Cardiac ventricle fibroblast (primary cell): ENCODE measurements at places on chromosomes 6 and 20. TPM values are rescaled to one million over a fixed set of nuclear protein-coding genes. Genes with fewer than 3 reads are reported as not detected.

The LAMA2 gene
- total RNA-seq, result 550 and 573 TPM in 2 replicates

The HLA-DOA gene
- total RNA-seq, result 0.12 TPM in 1 of 2 replicates, not detected in the other

The RIN2 gene
- 38.9 and 40.7 TPM in 2 replicates for total RNA-seq

The WFDC5 gene
- total RNA-seq, result not detected in 2 replicates

The CLDN20 gene
- total RNA-seq, result not detected in 2 replicates

The MACROD2 gene
- total RNA-seq, result not detected in 2 replicates

The HAO1 gene
- not detected in 2 replicates for total RNA-seq

The AAR2 gene
- total RNA-seq, result 28.4 and 29.3 TPM in 2 replicates

The BPIFB2 gene
- not detected in 2 replicates for total RNA-seq

The ATXN1 gene
- total RNA-seq, result 12.7 and 21.5 TPM in 2 replicates

The PSMB8 gene
- total RNA-seq, result 44.7 and 54.2 TPM in 2 replicates

The TRIM15 gene
- total RNA-seq, result not detected in 2 replicates

The DYNLT1 gene
- total RNA-seq, result 66.3 and 82.2 TPM in 2 replicates

The FOXC1 gene
- total RNA-seq, result 4.3 and 4.7 TPM in 2 replicates

The TCP11 gene
- 0.39 TPM in 1 of 2 replicates, not detected in the other for total RNA-seq

The TTLL9 gene
- not detected in 2 replicates for total RNA-seq

The ULBP1 gene
- total RNA-seq, result 0.06 and 0.10 TPM in 2 replicates

The HEBP2 gene
- 29.8 and 39.9 TPM in 2 replicates for total RNA-seq

The OR2B6 gene
- total RNA-seq, result not detected in 2 replicates

The XKR7 gene
- total RNA-seq, result not detected in 2 replicates

The CALHM5 gene
- total RNA-seq, result 4.6 and 5.0 TPM in 2 replicates

The LTB gene
- not detected in 2 replicates for total RNA-seq

The HCK gene
- total RNA-seq, result not detected in 2 replicates

The SPTLC3 gene
- total RNA-seq, result 11.0 and 13.9 TPM in 2 replicates

The HLA-DRB1 gene
- 0.37 TPM in 1 of 2 replicates, not detected in the other for total RNA-seq

The BMP6 gene
- total RNA-seq, result 4.9 and 8.8 TPM in 2 replicates

The LINC00237 gene
- not detected in 2 replicates for total RNA-seq

The TFAP2D gene
- not detected in 2 replicates for total RNA-seq

The SLC22A3 gene
- total RNA-seq, result 4.5 and 6.3 TPM in 2 replicates

The EYA2 gene
- 0.49 and 1.6 TPM in 2 replicates for total RNA-seq

The CARMIL1 gene
- total RNA-seq, result 15.5 and 20.6 TPM in 2 replicates

The SLC17A1 gene
- not detected in 2 replicates for total RNA-seq

The CCN6 gene
- total RNA-seq, result not detected in 2 replicates

The PI16 gene
- total RNA-seq, result 0.12 TPM in 1 of 2 replicates, not detected in the other

The MEP1A gene
- total RNA-seq, result not detected in 2 replicates

The TRIM40 gene
- not detected in 2 replicates for total RNA-seq

The ARMH2 gene
- not detected in 2 replicates for total RNA-seq

The MUC21 gene
- not detected in 2 replicates for total RNA-seq

The ELOVL4 gene
- total RNA-seq, result 2.2 and 2.7 TPM in 2 replicates

The JAG1 gene
- 36.3 and 36.5 TPM in 2 replicates for total RNA-seq

The GATA5 gene
- not detected in 2 replicates for total RNA-seq

The BMP2 gene
- total RNA-seq, result 5.1 and 5.8 TPM in 2 replicates

The TRAPPC3L gene
- 1.2 TPM in 1 of 2 replicates, not detected in the other for total RNA-seq

The ZFAND3 gene
- total RNA-seq, result 38.0 and 42.5 TPM in 2 replicates

The TRIM10 gene
- not detected in 2 replicates for total RNA-seq

The BMP7 gene
- not detected in 2 replicates for total RNA-seq

The GSTA4 gene
- total RNA-seq, result 64.0 and 65.0 TPM in 2 replicates

The DEFB132 gene
- not detected in 2 replicates for total RNA-seq

The ZNF391 gene
- total RNA-seq, result 0.73 and 4.2 TPM in 2 replicates
